Stomach (tissue), 19 donors: ENCODE measurements at places on chromosomes 4 and X. TPM values are rescaled to one million over a fixed set of nuclear protein-coding genes. Genes with fewer than 3 reads are reported as not detected.
A peak's percentile ranks its signal among the peaks of the same experiment; 100 is the strongest.

DNA sequence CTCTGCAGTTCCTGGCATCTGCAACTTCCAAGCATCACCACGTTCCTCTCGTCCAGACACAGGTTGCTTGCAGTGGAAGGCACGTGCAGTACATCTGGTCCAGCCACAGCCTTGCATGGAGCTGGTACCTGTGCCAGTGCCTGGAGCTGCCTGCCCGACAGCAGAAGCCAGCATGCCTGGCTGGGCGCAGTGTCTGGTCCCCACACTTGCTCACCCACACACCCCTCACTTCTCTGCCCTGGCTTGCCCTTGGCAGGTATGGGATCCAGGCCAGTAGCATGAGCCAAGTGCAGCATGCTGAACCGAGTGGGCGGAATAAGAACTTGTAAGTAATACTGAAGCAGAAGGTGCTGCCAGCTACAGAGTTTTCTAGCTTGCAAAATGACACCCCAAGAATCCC, 39.9 kb downstream of the SH3BGRL start:
- no peaks in the 10 kb centered on the region for H3K4me1 ChIP-seq
- no peak overlapping the region for H3K27ac ChIP-seq
- H3K27me3 ChIP-seq: no peaks in the 10 kb centered on the region
- H3K36me3 ChIP-seq: no peaks in the 10 kb centered on the region

- no peak overlapping the region for H3K27ac ChIP-seq
- H3K4me3 ChIP-seq: no peak overlapping the region
These were observed 57.6 kb downstream of the PLAC1 start for GRCh38 chrX:134600714-134601113.

GRCh38 chrX:34879886-34880285, 62.7 kb upstream of the FAM47B start:
- H3K27ac ChIP-seq: no peak overlapping the region
- no peaks in the 10 kb centered on the region for H3K27me3 ChIP-seq
- DNase-seq: no peak
- H3K4me1 ChIP-seq: no peaks in the 10 kb centered on the region
- no peaks in the 10 kb centered on the region for H3K36me3 ChIP-seq

GRCh38 chr4:143514901-143515300, 1.4 kb downstream of the SMARCA5 start:
- H3K27ac ChIP-seq: peak overlapping the region; percentile 98
- H3K36me3 ChIP-seq: peaks cover 26% of the 10 kb centered on the region
- H3K27me3 ChIP-seq: no peaks in the 10 kb centered on the region
- H3K4me3 ChIP-seq: peak overlapping the region; percentile 72

The RBMXL3 gene
- not detected for total RNA-seq

The CENPVL1 gene
- total RNA-seq: not detected

The PABPC1L2A gene
- total RNA-seq: not detected

The JCHAIN gene
- 34.4 TPM for total RNA-seq
